ENCODE measurements at places on chromosomes 6 and 20. TPM values are rescaled to one million over a fixed set of nuclear protein-coding genes. Genes with fewer than 3 reads are reported as not detected.

The PKHD1 gene
- not detected for total RNA-seq

The C6orf58 gene
- not detected for total RNA-seq

- DNase-seq = no peak
These were observed 419.5 kb upstream of the ID4 start for GRCh38 chr6:19417713-19418112.

GRCh38 chr6:85449818-85450759, at the start of gene NT5E:
Gene NT5E, plus strand, starts transcription at chr6:85450083. Its CDS starts 57 bp downstream, at chr6:85450140.
- DNase-seq = peak; percentile 62

- no peak for DNase-seq
These were observed 625.7 kb upstream of the PTCHD4 start for GRCh38 chr6:48736501-48737206.
